ENCODE measurements at places on chromosomes 16 and 17.
A peak's percentile ranks its signal among the peaks of the same experiment; 100 is the strongest.

DNA sequence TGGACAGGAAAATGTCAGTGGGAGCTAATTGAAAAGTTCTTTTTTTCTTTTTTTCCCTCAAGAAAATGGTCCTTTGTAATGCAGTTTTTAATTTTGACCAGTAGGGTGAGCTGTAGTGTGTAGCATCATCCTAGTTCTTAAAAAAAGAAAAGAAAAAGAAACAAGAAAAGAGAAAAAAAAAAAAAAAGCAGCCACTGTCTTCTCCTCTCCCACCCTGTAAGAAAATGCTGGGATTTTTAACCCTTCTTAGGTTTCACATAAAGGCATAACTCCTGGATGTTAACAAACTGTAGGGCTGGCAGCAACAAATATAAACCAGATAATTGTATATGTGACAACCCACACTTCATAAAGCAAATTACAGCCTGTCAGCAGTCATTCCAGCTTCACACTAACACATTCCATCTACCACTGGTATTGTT lies 78.1 kb downstream of the SKAP1 start:
- no peak for DNase-seq

DNA sequence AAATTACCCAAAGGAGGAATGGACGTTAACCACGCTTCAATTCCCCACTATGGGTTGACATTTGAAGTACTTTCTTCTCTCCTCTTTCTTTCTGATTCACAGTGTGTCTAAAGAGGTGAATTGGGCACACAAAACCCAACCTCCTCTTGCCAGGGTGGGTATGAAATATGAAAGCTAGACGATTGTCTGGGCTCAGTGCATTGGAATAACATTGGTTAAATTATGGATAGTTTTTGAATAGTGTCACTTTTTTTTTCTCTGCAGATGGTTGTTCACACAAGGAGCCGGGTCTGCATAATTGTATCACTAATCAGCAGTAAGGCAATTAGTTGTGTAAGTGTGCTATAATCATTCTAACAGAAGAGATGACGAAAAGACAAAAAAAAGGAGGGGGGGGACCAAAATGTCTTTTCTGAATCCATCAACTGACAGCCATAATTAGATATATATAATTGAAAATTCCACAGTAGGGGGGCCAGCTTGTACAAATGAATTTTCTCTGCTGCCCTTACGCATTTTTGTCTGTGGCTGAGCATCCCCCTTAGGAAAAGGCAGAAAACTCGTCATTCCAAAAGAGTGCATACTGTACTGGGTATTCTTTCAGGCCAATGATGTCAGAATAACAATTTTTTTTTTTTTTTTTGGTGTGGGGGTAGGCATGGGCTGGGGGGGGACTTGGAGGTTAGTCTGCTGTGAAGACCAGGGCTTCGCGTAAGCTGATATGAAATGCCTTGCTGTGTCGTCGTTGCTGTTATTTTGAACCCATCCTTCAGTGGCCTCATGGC lies 307.5 kb upstream of the SALL1 start:
- DNase-seq, result no peak

- DNase-seq, result no peak
Measured at GRCh38 chr16:86424985-86425384, 85.3 kb upstream of the FOXF1 start.

DNA sequence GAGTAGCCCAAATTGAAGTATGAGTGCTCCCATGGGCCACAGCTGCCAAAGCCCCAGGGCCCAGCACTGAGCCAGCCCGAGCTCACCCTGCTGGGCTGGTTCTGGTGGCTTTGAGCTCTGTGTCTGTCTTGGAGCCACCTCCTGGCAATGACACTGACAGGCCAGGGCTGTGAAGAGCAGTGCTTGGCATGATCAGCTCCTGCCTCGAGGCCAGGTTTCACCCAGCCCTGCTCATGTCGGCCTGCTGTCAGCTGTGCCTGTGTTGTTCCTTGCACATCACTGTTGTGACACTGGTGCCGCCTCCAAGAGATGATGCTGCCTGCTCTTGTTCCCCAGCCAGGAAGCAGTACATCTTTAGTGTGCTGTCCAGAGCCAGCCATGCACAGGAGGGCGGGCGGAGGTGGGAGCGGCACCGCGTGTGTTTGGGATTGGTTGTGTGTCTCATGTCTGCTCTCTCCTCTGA lies 26.0 kb downstream of the PLD6 start:
- DNase-seq, result no peak

GRCh38 chr16:65185241-65185778 lies 63.4 kb upstream of the CDH11 start:
- DNase-seq, result no peak

DNA sequence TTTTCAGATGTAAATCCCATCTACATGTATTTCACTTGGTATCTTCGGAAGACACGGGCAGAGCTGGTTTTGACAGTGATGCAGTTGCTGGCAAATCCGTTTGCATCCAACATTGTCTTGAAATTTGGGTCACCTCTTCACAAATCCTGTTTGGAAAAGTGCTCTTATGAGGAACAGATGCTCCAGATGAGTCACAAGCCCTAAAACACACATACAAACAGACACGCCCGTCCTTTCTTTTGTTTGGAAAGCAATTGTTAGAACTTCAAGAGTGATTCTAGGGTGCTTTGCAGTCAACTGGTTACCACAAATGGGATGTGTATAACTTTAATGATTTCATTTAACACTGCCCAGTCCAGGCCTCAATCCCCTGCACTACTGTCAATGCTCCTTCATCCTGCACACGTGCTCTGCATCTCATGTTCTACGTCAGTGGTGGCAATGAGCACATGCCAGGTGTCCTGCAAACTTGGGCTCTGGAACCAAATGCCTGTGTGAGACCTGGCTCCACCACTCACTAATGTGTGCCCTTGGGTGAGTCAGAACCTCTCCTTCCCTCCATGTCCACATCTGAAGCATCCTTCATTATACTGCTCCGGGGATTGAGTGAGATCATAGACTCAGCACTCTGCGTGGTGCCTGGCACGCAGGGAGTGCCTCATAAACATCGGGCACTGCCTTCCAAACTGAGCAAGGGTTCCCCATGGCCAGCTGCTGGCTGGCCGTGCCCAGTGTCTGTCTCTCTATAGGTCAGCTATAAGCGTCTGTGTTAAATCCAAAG lies 19.3 kb upstream of the FOXF1 start:
- DNase-seq, result no peak

GRCh38 chr16:29899516-29900101 lies at the start of gene SEZ6L2:
Gene SEZ6L2 (minus strand): TSS chr16:29899550. CDS start chr16:29899019, 531 bp downstream.
- peak; percentile 66 for DNase-seq

DNA sequence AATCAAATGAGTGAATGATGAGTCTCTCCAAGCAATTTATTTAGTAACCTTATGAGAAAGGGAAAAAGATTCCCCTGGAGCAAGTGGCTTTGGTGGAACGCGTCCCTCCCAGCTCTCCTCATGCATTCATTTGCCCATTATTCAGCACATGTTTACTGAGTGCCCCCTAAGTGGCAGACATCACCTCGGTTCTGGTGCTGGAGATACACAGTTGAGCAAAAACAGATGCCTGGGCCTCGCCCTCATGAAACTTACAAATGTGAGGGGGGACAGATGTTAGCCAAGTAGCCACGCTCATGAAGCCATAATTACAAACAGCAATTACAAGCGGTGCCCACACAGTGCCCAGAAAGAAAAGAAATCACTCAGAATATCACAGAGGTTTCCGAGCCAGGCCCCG lies 45.1 kb upstream of the CIBAR2 start:
- no peak for DNase-seq

GRCh38 chr17:76333673-76334505 lies 19.8 kb downstream of the PRPSAP1 start:
- no peak for DNase-seq

DNA sequence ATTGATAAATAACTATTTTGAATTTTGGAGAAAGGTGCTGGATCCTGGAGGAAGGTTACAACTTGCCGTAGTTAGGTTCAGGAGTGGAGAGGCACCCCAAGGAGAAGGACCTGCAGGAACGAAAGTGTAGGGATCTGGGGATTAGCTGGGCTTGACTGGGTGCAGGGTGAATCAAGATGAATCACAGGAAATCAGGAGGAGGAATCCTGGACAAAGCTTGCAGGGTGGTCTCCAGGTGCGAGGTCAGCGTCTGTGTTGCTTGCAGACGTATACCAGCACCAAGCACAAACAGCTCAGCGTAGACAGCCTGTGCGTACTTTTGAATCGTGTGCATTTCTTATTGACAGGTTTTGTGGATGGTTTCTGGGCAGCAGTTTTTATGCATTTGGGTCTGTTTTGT lies 144.3 kb downstream of the MSI2 start:
- no peak for DNase-seq

DNA sequence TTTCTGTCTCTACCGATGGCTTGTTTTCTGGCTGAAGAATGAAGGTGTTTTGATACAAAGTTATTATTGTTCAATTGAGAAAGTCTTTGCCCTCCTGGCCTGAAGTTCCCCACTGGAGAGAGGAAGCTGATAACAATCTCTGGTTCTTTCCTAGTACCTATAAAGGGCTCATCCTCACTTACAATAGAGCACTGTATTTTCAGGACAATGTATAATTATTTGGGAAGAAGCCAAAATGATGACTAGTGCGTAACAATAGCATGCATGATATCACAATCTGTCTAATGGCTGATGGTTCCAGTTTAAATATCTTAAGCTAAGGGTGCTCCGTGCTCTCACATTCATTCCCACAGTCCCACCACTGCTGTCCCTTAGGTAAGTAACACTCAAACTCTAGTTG lies 230.7 kb downstream of the IRX3 start:
- no peak for DNase-seq

DNA sequence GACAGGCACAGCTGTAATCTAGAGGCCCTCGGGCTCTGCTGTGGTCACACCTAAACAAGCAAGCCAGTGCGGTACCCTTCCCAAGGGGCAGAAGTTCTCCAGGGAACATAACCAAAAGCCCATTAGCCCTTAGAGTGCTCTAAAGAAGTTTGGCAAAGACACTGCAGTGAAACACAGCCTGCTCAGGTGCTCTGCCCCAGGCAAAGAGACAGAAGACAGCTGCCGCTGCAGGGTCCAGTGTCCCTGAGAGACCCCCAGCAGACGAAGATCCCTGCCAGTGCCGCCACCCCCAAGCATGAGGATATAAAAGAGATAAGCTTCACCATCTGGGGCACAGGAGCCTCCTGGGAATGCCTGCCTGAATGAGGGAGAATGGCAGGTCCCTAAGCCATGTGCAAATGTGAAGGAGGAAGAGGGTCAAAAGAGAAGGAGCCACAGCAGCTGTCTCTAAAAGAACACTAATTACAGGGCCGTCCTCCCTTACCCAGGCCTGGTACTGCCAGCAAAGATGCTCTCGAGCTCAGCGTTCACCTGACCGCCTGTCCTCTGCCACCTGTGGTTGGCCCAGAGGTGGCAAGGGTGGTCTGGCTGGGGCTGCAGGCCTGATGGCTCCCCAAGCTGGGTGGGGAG lies 29.7 kb downstream of the CUEDC1 start:
- no peak for DNase-seq

GRCh38 chr16:66207883-66208265 lies 158.6 kb upstream of the CDH5 start:
- DNase-seq, result no peak

Data from T-helper 2 cell (primary cell).